Frontal cortex (tissue), 4 donors: ENCODE measurements at places on chromosomes 13 and 19. TPM values are rescaled to one million over a fixed set of nuclear protein-coding genes. Genes with fewer than 3 reads are reported as not detected.

The RYR1 gene
- 4.5 TPM for total RNA-seq

The UQCR11 gene
- total RNA-seq: 65.6 TPM

The SMIM17 gene
- 26.5 TPM for total RNA-seq

The IGSF23 gene
- total RNA-seq: not detected

The PSG7 gene
- not detected for total RNA-seq

The CYP4F12 gene
- 0.41 TPM for total RNA-seq

The CTXN1 gene
- 9.4 TPM for total RNA-seq

The ZFP14 gene
- total RNA-seq: 65.6 TPM

The PCSK4 gene
- total RNA-seq: 3.7 TPM

The TMEM143 gene
- total RNA-seq: 3.7 TPM

The ZNF682 gene
- 20.0 TPM for total RNA-seq

The OVOL3 gene
- total RNA-seq: not detected

The COL4A1 gene
- 65.2 TPM for total RNA-seq

The LRRC25 gene
- 0.41 TPM for total RNA-seq

The TSHZ3 gene
- 22.8 TPM for total RNA-seq

The CD37 gene
- 0.82 TPM for total RNA-seq

The MAG gene
- total RNA-seq: not detected

The PCDH8 gene
- 72.2 TPM for total RNA-seq

The HS6ST3 gene
- 25.3 TPM for total RNA-seq

The EVI5L gene
- 47.7 TPM for total RNA-seq

The RFPL4AL1 gene
- total RNA-seq: not detected

The TMEM190 gene
- not detected for total RNA-seq

The IQCN gene
- total RNA-seq: 0.41 TPM

The NDUFB7 gene
- total RNA-seq: 151 TPM

The ZNF587B gene
- 20.8 TPM for total RNA-seq

The FFAR2 gene
- under 0.01 TPM for total RNA-seq

The OR7D4 gene
- total RNA-seq: not detected

The PSG2 gene
- total RNA-seq: not detected

The MBD3L2 gene
- not detected for total RNA-seq

The ZNF418 gene
- 53.4 TPM for total RNA-seq

The ZNF44 gene
- 17.5 TPM for total RNA-seq

The ZNF57 gene
- 4.1 TPM for total RNA-seq

The ZNF829 gene
- 9.4 TPM for total RNA-seq

The KIRREL2 gene
- 0.41 TPM for total RNA-seq

The OXGR1 gene
- 0.82 TPM for total RNA-seq

The CBARP gene
- 5.3 TPM for total RNA-seq

The ICAM4 gene
- 0.41 TPM for total RNA-seq

The RFPL4A gene
- total RNA-seq: not detected

The SIGLEC14 gene
- 0.41 TPM for total RNA-seq

The PGLYRP1 gene
- total RNA-seq: not detected

The PSG11 gene
- total RNA-seq: not detected

The BEST2 gene
- total RNA-seq: not detected
